HCT116 (cell line): ENCODE measurements at places on chromosomes 5 and 9.

DNA sequence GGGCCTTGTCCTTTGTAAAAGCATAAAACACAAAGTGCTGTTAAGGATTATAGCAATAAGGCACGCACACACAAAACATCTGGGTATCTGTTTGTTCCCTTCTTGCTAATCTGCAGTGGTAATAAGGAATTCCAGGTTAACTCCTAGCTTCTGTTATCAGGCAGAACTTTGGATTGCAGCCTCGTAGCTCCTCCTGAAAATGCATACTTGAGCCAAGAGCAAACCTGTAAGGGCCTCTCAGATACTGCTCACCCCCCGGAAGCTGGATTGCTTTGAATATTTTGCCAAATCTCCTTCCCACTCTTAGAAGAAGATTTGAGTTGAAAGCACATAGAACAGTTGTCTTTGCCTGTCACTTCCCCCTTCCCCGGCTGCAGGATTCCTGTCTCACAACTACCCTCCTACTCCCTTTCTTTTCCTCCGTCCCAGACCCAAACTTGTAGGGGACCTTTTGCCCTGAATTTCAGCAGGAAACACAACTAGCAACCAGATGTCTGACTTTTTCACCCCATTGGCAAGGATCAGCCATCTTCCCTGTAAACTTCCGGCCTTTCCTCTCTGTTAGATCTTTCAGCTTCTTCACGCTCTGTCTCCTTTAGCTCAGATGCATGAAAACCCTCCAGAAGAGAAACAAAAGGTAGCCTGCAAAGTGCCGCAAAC lies 28.2 kb upstream of the SMAD5 start:
- 0 out of 2 replicates have a peak, but pooled peaks cover 7% of the 10 kb centered on the region for H3K27me3 ChIP-seq
- no peaks in the 10 kb centered on the region for H3K4me1 ChIP-seq
- no peaks in the 10 kb centered on the region for H3K36me3 ChIP-seq
- no peak overlapping the region for H3K4me3 ChIP-seq
- H3K27ac ChIP-seq, result no peak overlapping the region

- no peaks in the 10 kb centered on the region for H3K4me1 ChIP-seq
- peaks cover 3% of the 10 kb centered on the region; the same call in 1 of the 2 replicates for H3K36me3 ChIP-seq
- H3K4me3 ChIP-seq, result no peak overlapping the region
- no peak overlapping the region for H3K27ac ChIP-seq
- H3K27me3 ChIP-seq, result no peaks in the 10 kb centered on the region
- DNase-seq, result no peak
Observed at GRCh38 chr9:27563738-27564430, 9.4 kb downstream of the C9orf72 start.

GRCh38 chr5:108421713-108422112 lies 39.8 kb upstream of the FBXL17 start:
- DNase-seq, result no peak
- H3K27me3 ChIP-seq, result no peaks in the 10 kb centered on the region
- H3K27ac ChIP-seq, result no peak overlapping the region
- no peak overlapping the region for H3K4me3 ChIP-seq

DNA sequence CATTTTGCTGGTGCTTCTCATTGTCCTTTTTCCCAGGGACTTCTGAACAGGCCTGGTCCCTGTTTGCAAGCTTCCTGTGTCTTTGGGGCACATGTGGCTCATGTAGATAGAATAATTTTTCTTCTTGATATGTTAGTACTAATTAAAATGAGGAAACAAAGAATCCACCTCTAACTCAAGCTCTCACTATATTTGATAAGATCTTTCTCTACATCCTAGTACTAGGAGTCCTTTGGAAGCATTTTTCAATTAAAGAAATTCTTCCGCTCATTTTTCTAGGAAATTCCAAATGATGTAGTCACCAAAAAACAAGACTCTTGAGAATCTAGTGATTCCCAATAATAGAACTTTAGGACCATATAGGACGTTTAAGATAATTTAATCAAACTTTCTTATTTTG lies 165.3 kb downstream of the SEC61B start:
- no peak for DNase-seq
- no peak overlapping the region for H3K27ac ChIP-seq
- no peaks in the 10 kb centered on the region for H3K36me3 ChIP-seq
- no peak overlapping the region for H3K4me3 ChIP-seq

- H3K27ac ChIP-seq, result no peak overlapping the region
- no peaks in the 10 kb centered on the region for H3K27me3 ChIP-seq
- no peaks in the 10 kb centered on the region for H3K36me3 ChIP-seq
- no peak overlapping the region for H3K4me3 ChIP-seq
Observed at GRCh38 chr5:137629646-137630045, 106.2 kb downstream of the KLHL3 start.

GRCh38 chr5:176458904-176459561 lies 10.8 kb downstream of the FAF2 start:
- DNase-seq, result no peak
- H3K27me3 ChIP-seq, result no peaks in the 10 kb centered on the region
- no peak overlapping the region for H3K4me3 ChIP-seq
- no peak overlapping the region for H3K27ac ChIP-seq
- H3K36me3 ChIP-seq, result 0 out of 2 replicates have a peak, but pooled peaks cover 3% of the 10 kb centered on the region

DNA sequence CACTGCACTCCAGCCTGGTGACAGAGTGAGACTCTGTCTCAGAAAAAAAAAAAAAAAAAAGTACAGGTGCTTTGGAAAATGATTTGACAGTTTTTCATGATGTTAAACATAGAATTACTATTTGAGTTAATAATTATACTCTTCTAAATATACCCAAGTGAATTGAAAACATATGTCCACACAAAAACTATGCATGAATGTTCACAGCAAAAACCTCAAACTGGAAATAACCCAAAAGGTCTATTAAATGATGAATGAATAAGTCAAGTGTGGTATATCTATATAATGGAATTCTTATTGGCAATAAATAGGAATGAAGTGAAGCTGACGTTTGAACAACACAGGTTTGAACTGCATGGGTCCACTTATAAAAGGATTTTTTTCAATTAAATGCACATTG lies 207.2 kb upstream of the DAB2 start:
- H3K4me3 ChIP-seq, result no peak overlapping the region
- H3K36me3 ChIP-seq, result no peaks in the 10 kb centered on the region
- H3K27ac ChIP-seq, result no peak overlapping the region
- no peaks in the 10 kb centered on the region for H3K4me1 ChIP-seq

DNA sequence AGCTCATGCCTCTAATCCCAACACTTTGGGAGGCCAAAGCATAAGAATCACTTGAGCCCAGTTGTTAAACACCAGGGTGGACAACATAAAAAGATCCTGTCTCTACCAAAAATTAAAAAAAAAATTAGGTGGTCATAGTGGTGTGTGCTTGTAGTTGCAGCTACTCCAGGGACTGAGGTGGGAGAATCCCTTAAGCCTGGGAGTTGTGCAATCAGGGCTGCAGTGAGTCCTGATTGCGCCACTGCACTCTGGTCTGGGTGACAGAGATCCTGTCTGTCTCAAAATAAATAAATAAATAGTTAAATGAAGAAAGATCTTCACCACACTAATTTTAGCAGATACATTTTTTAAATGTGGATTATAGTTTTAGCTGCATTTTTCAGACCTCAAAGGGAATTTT lies 433.2 kb downstream of the MAT2B start:
- H3K4me3 ChIP-seq, result no peak overlapping the region
- DNase-seq, result no peak
- no peaks in the 10 kb centered on the region for H3K4me1 ChIP-seq
- no peaks in the 10 kb centered on the region for H3K36me3 ChIP-seq

- H3K4me3 ChIP-seq, result no peak overlapping the region
- no peak for DNase-seq
- H3K27ac ChIP-seq, result no peak overlapping the region
- no peaks in the 10 kb centered on the region for H3K36me3 ChIP-seq
- no peaks in the 10 kb centered on the region for H3K27me3 ChIP-seq
Observed at GRCh38 chr5:67195406-67196275, 958 bp downstream of the CD180 start.

GRCh38 chr9:27619743-27620142 lies 46.5 kb upstream of the C9orf72 start:
- DNase-seq, result no peak
- H3K4me3 ChIP-seq, result no peak overlapping the region
- H3K4me1 ChIP-seq, result no peaks in the 10 kb centered on the region
- no peak overlapping the region for H3K27ac ChIP-seq
- no peaks in the 10 kb centered on the region for H3K36me3 ChIP-seq

- H3K4me3 ChIP-seq, result no peak overlapping the region
- H3K27me3 ChIP-seq, result no peaks in the 10 kb centered on the region
- no peaks in the 10 kb centered on the region for H3K36me3 ChIP-seq
- no peak for DNase-seq
Observed at GRCh38 chr9:79357616-79358015, 214.1 kb upstream of the TLE4 start.

GRCh38 chr9:112809351-112809848 lies 58.8 kb downstream of the SNX30 start:
- no peak overlapping the region for H3K27ac ChIP-seq
- no peak for DNase-seq
- H3K36me3 ChIP-seq, result no peaks in the 10 kb centered on the region
- H3K4me1 ChIP-seq, result no peaks in the 10 kb centered on the region
- no peak overlapping the region for H3K4me3 ChIP-seq

DNA sequence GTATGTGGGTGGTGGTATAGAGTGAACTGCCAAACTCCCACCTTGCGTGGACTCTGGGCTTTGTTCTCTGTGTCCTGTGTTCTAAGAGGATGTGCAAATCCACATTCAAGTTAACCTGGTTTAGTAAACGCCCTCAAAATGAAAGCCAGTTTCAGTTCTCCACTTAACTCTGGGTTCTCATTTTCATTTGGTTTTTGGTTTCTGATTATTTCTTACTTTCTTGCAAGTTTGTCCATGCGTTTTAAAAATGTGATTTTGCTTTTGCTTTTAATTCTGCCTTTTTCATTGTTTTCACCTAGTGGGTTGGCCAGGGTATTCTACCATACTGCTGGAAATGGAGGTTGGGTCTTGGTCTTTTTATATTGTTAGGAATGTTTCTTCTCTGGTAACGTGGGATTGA lies 38.2 kb downstream of the GALNT10 start:
- no peak for DNase-seq
- no peaks in the 10 kb centered on the region for H3K36me3 ChIP-seq
- peaks cover 4% of the 10 kb centered on the region for H3K4me1 ChIP-seq
- no peak overlapping the region for H3K4me3 ChIP-seq
- H3K27ac ChIP-seq, result no peak overlapping the region

- peaks cover 4% of the 10 kb centered on the region; the same call in 1 of the 2 replicates for H3K27me3 ChIP-seq
- DNase-seq, result no peak
- no peaks in the 10 kb centered on the region for H3K36me3 ChIP-seq
- no peak overlapping the region for H3K4me3 ChIP-seq
- no peaks in the 10 kb centered on the region for H3K4me1 ChIP-seq
Observed at GRCh38 chr5:59193616-59194319, 610.9 kb downstream of the RAB3C start.

GRCh38 chr9:79134654-79135053 lies 437.1 kb upstream of the TLE4 start:
- no peak overlapping the region for H3K4me3 ChIP-seq
- peak; percentile 12 for DNase-seq
- no peaks in the 10 kb centered on the region for H3K27me3 ChIP-seq
- H3K27ac ChIP-seq, result no peak overlapping the region
- 0 out of 2 replicates have a peak, but pooled peaks cover 2% of the 10 kb centered on the region for H3K4me1 ChIP-seq

DNA sequence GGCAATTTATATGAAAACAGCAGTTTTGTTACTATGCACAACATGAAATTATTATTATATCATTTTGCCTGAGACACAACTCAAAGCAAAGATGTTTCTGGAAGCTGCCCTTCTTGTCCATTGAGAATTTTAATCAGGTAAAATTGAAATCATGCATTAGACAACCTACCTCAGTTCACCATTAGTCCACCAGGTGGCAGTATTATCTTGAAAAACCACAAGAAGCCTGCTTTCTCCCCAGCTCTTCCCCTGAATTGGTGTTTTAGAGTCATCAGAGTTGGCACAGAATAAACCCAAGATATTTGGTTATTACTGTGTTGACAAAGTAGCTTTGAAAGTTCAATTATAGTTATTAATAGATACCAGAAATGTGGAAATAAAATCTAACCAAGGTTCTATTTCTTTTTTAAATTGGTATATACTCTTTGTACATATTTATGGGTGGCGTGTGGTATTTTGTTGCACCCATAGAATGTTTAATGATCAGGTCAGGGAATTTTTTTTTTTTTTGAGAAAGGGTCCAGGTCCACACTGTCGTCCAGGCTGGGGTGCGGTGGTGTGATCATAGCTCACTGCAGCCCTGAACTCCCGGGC lies 25.7 kb downstream of the UTP15 start:
- H3K4me3 ChIP-seq, result no peak overlapping the region
- no peaks in the 10 kb centered on the region for H3K27me3 ChIP-seq
- peak; percentile 83 for DNase-seq

DNA sequence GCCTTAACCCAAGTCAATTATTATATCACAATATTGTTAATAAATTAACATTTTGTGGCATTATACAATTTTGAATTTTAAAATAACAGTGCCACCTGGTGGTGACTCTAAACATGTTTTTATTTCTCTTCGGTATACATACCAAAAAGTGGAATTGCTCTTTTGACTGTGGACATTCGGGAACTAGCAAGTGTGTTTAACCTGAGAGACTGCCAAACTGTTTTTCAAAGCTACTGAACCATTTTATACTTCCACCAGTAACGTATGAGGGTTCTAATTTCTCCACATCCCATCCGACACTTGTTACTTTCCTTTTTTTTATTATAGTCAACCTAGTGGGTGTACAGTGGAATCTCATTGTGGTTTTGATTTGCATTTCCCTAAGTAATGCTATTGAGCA lies 18.3 kb upstream of the HSDL2 start:
- peaks cover 10% of the 10 kb centered on the region for H3K4me1 ChIP-seq
- no peak overlapping the region for H3K4me3 ChIP-seq
- DNase-seq, result peak; percentile 33
- no peak overlapping the region for H3K27ac ChIP-seq

GRCh38 chr9:29211003-29211579 lies 1637.8 kb upstream of the C9orf72 start:
- H3K36me3 ChIP-seq, result no peaks in the 10 kb centered on the region
- H3K27me3 ChIP-seq, result no peaks in the 10 kb centered on the region
- H3K4me1 ChIP-seq, result no peaks in the 10 kb centered on the region
- no peak overlapping the region for H3K27ac ChIP-seq
- H3K4me3 ChIP-seq, result no peak overlapping the region
- DNase-seq, result no peak

- H3K27me3 ChIP-seq, result no peaks in the 10 kb centered on the region
- no peak overlapping the region for H3K27ac ChIP-seq
- no peaks in the 10 kb centered on the region for H3K36me3 ChIP-seq
- H3K4me3 ChIP-seq, result no peak overlapping the region
Observed at GRCh38 chr9:8207596-8207995, 408.0 kb upstream of the DMAC1 start.

GRCh38 chr5:130624805-130625204 lies 540.3 kb downstream of the HINT1 start:
- no peak overlapping the region for H3K4me3 ChIP-seq
- DNase-seq, result no peak
- H3K36me3 ChIP-seq, result no peaks in the 10 kb centered on the region
- H3K27ac ChIP-seq, result no peak overlapping the region
- no peaks in the 10 kb centered on the region for H3K4me1 ChIP-seq

GRCh38 chr5:94181895-94182294 lies 436.5 kb downstream of the KIAA0825 start:
- no peak overlapping the region for H3K27ac ChIP-seq
- no peaks in the 10 kb centered on the region for H3K4me1 ChIP-seq
- no peaks in the 10 kb centered on the region for H3K27me3 ChIP-seq
- no peak overlapping the region for H3K4me3 ChIP-seq

GRCh38 chr5:137666901-137667300 lies 69.0 kb downstream of the KLHL3 start:
- H3K27me3 ChIP-seq, result no peaks in the 10 kb centered on the region
- no peak overlapping the region for H3K27ac ChIP-seq
- DNase-seq, result no peak
- no peaks in the 10 kb centered on the region for H3K36me3 ChIP-seq
- no peak overlapping the region for H3K4me3 ChIP-seq
